ENCODE measurements at places on chromosomes 6 and 20. TPM values are rescaled to one million over a fixed set of nuclear protein-coding genes. Genes with fewer than 3 reads are reported as not detected.

The VGLL2 gene
- polyA plus RNA-seq, result not detected

The NMBR gene
- polyA plus RNA-seq, result 0.18 TPM

The SLC4A11 gene
- polyA plus RNA-seq, result 1.3 TPM

The NR2E1 gene
- not detected for polyA plus RNA-seq

The IL17F gene
- not detected for polyA plus RNA-seq

The SPATA2 gene
- polyA plus RNA-seq, result 9.6 TPM

The SCUBE3 gene
- 3.6 TPM for polyA plus RNA-seq

The GSTA2 gene
- 0.51 TPM for polyA plus RNA-seq

The PRRT1 gene
- polyA plus RNA-seq, result 0.80 TPM

The C20orf96 gene
- 43.0 TPM for polyA plus RNA-seq

The SMOC2 gene
- 11.4 TPM for polyA plus RNA-seq

The LTB gene
- polyA plus RNA-seq, result 2.5 TPM

Measured in right lung (tissue), 10 donors.